Smooth muscle cell of the umbilical artery (primary cell): ENCODE measurements at places on chromosomes 6 and 20. TPM values are rescaled to one million over a fixed set of nuclear protein-coding genes. Genes with fewer than 3 reads are reported as not detected.

Gene LST1
- total RNA-seq = not detected in 2 replicates

Gene ZNF165
- total RNA-seq = 0.18 and 0.30 TPM in 2 replicates

Gene SRMS
- not detected in 2 replicates for total RNA-seq

Gene SPO11
- not detected in 2 replicates for total RNA-seq
